ENCODE measurements at places on chromosomes 12 and 14. TPM values are rescaled to one million over a fixed set of nuclear protein-coding genes. Genes with fewer than 3 reads are reported as not detected.

DNA sequence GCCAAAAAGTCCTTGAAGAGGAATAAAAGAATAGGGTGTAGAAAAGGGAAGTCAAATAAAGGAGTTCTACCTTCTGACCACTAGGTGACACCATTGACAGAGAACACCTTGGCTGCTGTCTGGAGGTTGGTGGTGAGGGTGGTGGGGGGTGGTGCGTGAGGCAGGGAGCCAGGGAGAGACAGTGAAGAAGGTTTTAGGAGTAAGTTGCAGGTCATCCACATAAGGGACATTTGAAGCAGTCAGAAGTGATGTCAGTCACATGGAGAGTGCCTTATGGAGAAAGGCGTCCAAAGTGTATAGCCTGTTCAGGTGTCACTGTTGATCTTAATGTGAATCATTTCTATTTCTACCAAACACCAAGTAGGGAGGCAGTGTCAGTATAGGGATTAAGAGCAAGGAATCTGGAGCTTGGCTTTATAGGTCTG, 279.3 kb upstream of the DDHD1 start:
- DNase-seq = no peak

CFAP54 gene
- 5.9 TPM for total RNA-seq

CKAP4 gene
- 102 TPM for total RNA-seq

WASHC4 gene
- 50.1 TPM for total RNA-seq

All from progenitor cell of endocrine pancreas (in vitro differentiated cells).